ENCODE measurements at places on chromosomes 3 and 15.

DNA sequence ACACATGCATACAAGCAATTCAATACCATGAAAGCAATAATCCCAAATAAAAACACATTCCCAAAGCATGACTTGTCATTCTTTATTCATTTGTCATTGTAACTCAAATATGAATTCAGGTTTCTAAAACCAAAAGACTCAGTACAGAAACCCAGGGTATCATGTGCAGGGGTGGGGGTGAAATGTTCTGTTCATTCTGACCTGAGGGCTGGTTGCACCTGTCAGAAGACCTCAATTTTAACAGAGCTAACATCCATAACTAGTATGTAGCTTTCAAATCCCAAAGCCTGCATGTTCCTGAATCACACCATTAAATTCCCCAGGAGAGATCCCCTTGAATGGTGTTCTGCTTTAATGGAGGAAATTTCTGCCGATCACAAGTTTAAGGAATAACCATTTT is 738.7 kb downstream of the MCTP2 start:
- DNase-seq = no peak

DNA sequence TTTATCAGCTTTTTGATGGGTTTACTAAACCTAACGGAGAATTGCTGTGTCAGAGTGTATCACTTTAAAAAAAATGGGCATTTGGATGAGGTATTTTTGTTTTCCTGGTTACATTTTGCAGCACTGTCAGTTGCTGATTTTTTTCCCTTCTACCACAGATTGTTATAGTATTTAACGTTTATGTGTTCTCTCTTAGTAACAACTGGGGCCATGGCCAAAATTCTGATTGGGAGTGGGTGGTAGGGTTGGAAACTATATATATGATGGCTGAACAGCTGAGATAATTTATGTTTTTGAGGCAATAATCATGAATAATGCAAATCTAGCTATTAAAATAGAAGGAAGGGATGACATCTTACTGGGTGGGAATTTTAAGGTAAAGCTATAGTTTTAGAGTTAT is 229.4 kb upstream of the SUCLG2 start:
- no peak for DNase-seq

DNA sequence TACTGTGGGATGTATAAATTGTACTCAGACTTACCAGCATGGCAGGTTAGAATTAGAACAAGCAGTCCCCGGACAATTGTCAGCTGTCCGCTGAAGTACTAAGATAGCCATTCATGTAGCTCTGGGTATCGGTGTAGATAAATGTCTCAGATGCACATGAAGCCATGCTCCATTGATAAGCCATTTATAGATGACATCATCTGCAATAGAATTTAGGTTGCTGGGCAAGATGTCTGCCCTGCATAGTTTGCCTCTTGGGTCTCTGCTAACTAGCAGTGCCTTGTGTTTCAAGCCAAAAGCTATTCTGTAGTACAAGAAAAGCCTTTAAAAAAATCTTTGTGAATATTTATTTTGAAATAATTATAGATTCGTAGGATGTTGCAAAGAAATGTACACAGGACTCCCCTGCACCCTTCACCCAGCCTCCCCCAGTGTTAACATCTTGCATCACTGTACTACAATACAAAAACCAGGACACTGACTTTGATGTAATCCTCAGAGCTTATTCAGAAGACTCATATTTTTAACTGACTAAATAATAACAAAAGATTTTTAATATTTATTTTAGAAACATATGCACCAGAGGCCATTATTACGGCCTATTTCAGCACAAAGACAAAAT is 220.6 kb upstream of the THRB start:
- no peak for DNase-seq

GRCh38 chr3:133418361-133418760 is 18.5 kb downstream of the BFSP2 start:
- DNase-seq = no peak

- DNase-seq = no peak
Measured at GRCh38 chr3:46944191-46944590, 32.4 kb downstream of the CCDC12 start.

- no peak for DNase-seq
Measured at GRCh38 chr3:184760337-184761074, 48.6 kb upstream of the MAGEF1 start.

- DNase-seq = no peak
Measured at GRCh38 chr3:171862993-171863521, 19.9 kb downstream of the TMEM212 start.

DNA sequence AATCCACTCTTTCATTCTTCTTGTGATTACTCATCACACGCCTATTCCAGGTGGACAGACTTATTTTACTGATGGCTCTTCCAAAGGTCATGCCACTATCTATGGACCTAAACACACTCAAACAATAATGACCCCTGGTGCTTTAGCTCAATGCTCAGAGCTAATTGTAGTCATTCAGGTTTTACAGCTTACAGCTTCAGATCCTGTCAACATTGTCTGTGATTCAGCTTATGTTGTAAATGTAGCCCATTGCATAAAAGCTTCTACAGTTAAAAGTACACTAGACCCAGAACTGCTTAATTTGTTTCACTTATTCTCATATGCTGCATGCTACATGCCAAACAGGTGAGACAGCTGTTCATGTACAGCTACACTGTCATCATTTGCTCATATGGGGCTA is 49.2 kb downstream of the LSM3 start:
- DNase-seq = no peak

DNA sequence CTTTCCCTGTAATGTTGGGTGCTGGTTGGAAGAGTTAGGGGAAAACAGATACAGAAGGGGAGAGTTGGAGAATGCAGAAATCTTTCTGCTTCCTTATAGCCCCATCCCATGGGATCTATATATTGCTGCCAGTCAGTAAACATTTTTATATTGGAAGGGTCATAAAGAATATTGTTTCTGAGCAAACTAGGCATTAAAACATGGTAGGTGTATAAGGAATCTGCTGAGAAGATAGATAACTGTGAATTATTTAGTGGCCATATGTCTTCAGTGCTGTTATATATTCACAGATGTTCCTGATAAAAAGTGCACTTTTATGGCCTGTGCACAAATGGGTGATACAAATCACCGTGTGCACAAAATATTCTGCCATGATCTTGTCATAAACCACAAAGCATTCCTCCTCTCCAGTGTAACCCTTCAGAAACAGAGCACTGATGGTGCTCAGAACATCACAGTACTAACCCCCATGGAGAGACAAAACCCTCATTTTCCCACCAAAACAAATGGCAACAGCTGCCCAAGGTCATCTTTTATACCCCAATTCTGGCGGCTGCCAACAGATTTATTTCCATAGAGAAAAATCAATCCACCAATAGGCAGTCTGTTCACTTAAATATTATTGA is 269.3 kb downstream of the SLC9A9 start:
- no peak for DNase-seq

GRCh38 chr15:65197337-65197645 is 12.1 kb upstream of the CLPX start:
- DNase-seq = no peak

- DNase-seq = no peak
Measured at GRCh38 chr15:99970891-99971430, 237.7 kb upstream of the LYSMD4 start.

DNA sequence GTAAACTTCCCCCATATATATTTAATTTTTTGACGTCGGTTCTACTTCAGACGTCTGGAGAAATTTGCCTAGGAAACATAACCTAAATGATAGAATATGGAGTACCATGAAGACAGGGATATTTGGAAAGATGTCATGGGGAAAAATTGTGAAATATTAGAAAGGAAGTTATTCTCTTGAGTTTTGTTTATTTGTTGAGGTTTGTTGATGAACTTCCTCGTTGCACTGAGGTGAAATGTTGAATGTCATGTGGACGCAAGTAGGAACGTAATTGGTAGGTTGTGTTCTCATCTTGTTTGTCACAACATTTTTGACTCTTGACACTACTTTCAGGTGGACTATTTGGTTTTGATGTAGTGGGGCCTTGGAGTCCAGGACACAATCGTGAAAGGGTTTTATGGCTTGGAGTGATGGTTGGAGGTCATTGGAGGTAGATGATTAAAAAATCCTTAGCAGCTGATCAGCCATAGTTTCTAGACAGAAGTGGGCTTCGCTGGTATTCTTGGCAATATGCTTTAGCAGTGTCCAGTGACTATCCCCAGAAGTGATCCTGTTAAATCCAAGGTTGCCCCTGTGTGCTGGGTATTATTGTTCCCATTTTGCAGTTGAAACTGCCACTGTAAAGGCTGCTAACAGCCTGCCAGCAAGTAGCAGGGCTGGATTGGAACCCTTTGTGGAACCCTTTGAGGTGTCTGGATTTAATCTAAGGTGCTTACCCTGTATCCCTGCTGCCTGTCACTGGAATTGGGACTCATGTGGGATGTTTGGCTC is 1.5 kb downstream of the ABHD5 start:
- no peak for DNase-seq

- no peak for DNase-seq
Measured at GRCh38 chr3:99508191-99508590, 130.2 kb upstream of the COL8A1 start.

DNA sequence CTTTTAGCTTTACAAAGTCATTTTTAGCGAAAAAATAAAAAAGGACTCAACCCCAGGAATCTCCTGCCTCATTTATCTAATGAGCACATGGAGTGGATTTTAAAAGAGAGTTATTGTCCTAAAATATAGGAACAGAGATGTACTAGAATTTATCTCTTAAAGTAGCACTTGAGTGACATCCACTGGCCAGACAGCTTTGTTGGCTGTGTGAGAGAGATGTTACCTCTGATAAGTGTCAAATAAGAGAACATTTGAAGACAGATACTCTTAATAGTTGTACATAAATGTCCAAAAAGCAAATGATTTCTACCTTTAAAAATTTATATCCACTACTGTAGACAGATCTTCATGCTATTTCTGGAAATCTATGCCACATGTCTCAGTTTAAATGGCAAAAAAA is 12.3 kb upstream of the MFSD1 start:
- DNase-seq = no peak

DNA sequence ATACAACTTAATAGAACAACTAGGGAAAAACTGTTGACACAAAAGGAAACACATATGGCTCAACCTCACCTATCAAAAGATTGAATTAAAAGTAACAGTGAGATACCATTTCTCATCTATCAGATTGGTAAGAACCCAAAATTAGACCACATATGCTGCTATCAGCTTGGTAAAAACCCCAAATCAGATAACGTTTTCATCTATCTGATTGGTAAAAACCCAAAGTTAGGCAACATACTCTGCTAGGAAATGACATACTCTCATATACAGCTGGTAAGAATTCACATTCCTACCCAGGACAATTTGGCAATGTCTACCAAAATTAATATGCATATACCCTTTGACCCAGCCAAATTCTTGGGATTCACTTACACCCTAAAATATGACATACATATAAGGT is 26.3 kb downstream of the NRG4 start:
- DNase-seq = no peak

GRCh38 chr15:29862271-29862670 is 40.0 kb upstream of the TJP1 start:
- no peak for DNase-seq

GRCh38 chr15:73724212-73724611 is 28.9 kb downstream of the INSYN1 start:
- DNase-seq = no peak

- no peak for DNase-seq
Measured at GRCh38 chr3:175238801-175239200, 379.7 kb downstream of the NAALADL2 start.

DNA sequence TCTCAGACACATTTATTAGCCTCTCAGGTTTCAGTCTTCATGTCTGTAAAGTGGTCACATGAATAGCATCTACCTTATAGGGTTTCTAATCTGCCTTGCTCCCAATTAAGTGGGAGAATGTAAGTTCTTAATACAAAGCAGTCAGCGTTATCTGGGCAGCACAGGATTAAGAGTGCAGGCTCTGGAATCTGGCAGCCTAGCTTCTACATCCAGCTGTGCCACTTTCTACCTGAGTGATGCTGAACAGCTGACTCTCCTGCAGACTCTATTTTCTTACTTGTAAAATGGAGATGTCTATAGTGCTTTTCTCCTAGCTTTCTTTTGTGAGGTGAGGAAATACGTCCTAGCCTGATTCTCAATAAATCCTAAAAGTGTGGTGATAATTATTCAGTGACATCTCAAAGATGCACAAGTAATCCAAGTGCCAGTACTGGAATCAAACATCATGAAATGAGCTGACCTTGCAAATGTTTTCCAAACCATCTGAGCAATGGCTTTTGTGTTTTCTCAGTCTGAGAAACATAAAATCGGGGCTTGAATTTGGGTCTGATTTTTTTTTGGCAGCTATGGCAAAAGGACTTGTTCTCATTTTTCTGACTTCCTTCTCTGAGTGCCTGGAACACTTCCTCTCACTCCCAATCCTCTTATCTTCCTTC is 232.2 kb upstream of the FEZF2 start:
- DNase-seq = no peak

DNA sequence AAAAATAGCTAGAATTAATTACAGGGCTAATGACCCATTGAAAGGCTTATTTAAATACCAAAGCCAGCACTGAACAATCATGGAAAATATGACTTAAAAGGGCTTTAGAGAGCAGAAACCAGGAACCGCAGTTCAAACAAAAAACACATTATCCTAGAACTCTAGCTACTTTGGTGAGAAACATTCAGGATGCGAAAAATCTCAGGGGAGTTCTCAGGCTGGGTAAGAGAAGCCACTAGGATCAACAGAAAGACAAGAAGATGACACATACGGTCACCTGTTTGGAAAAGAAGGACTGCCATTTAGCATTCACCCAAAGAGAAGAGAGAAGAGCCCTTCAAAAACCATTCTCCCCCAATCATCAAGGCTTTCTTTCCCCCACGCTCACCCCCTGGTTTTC is 75.6 kb upstream of the ICE2 start:
- DNase-seq = no peak

DNA sequence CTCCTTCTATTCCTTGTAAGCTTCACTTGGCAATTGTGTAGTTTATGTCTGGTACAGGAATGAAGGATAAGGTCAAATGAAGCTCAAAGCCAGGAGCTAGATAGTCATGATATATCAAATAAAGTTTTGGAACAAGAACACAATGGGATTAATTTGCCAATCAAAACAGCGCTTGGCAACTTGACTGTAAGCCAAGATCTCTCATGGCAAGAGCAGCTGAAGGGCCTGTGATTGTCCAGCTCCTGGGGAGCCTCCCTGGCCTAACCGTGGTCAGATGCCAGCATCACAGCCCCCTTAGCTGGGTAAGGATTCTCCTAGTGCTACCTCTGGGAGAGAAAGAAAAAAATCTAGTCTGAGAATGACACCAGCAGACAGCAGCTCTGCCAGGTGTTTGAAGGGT is 97.2 kb downstream of the LIPC start:
- no peak for DNase-seq

DNA sequence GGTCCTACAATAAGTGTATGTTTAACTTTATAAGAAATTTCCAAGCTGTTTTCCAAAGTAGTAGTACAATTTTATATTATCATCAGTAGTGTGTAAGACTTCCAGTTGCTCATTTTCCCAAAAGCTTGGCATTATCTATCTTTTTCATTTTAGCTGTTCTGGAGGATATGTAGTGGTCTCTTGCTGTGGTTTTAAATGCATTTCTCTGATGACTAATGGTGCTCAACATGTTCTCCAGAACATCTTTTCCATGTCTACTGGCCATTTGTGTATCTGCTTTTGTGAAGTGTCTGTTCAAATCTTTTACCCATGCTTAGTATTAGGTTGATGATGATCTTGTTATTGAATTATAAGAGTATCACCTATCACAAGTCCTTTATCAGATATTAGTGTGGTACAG is 13.3 kb downstream of the BCL2A1 start:
- no peak for DNase-seq

- no peak for DNase-seq
Measured at GRCh38 chr15:38726187-38726586, 161.6 kb upstream of the RASGRP1 start.

- DNase-seq = no peak
Measured at GRCh38 chr3:126434931-126435411, 40.3 kb downstream of the CFAP100 start.

Measured in germinal center (tissue), 1 donor.